Activated CD4-positive, alpha-beta memory T cell treated with anti-CD3 and anti-CD28 coated beads for 36 hours (primary cell): ENCODE measurements at places on chromosomes 11 and 22.

DNA sequence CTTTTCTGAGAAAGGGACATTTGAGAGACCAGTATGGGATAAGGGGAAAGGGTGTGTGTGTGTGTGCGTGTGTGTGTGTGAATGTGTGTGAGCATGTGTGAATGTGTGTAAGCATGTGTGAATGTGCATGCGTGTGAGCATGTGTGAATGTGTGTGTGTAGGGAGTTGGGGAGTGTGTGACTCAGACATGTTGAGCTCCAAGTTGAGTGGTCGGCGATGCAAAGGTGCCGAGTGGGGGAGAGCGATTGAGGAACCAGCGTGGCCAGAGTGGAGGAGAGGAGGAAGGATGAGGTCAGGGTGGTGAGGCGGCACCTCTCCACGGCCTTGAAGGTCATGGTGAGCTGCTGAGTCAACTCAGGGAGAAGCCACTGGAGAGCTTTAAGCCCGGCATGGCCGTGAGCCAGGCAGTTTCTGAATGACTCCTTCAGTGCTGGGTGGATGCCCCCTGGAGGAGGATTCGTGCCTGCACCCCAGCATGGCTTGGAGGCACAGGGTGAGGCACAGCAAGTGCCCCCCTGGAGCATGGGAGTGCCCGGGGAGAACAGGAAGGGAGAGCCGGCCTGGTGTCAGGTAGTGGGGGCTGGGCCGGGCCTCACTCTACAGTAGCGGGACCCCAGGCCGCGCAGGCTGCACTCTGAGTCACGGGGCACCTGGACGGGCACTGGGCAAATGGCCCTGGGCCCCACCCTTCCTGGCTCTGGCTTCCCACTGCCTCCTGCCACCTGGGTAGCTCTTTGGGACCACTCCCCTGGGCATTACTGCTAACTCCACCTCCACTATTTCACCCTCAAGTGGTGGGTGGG is 8.2 kb upstream of the CCDC88B start:
- DNase-seq, result peak; percentile 90

- no peak for DNase-seq
These were observed 43.4 kb upstream of the RAB1B start for GRCh38 chr11:66225066-66225465.

GRCh38 chr11:57978686-57979531 is 44.8 kb upstream of the OR9Q1 start:
- no peak for DNase-seq

GRCh38 chr11:35085531-35086165 is 53.3 kb upstream of the CD44 start:
- no peak for DNase-seq

GRCh38 chr22:31122196-31122531 is 602 bp upstream of the INPP5J start:
- DNase-seq, result no peak

- DNase-seq, result no peak
These were observed 986 bp upstream of the MUC5B start for GRCh38 chr11:1221848-1222311.

GRCh38 chr11:1158681-1159487 is 1.1 kb downstream of the MUC5AC start:
- peak; percentile 5 for DNase-seq

GRCh38 chr11:121889931-121890330 is 226.1 kb downstream of the BLID start:
- no peak for DNase-seq

GRCh38 chr22:38107692-38108515 is 2.6 kb downstream of the BAIAP2L2 start:
- no peak for DNase-seq

- peak; percentile 33 for DNase-seq
These were observed 943 bp downstream of the DUSP8 start for GRCh38 chr11:1570896-1571759.

- DNase-seq, result no peak
These were observed 19.8 kb upstream of the LRRC10B start for GRCh38 chr11:61488651-61489291.

- DNase-seq, result no peak
These were observed 14.5 kb upstream of the GAB2 start for GRCh38 chr11:78432058-78432515.

GRCh38 chr11:74019860-74020259 is 11.0 kb upstream of the UCP3 start:
- DNase-seq, result peak; percentile 91

DNA sequence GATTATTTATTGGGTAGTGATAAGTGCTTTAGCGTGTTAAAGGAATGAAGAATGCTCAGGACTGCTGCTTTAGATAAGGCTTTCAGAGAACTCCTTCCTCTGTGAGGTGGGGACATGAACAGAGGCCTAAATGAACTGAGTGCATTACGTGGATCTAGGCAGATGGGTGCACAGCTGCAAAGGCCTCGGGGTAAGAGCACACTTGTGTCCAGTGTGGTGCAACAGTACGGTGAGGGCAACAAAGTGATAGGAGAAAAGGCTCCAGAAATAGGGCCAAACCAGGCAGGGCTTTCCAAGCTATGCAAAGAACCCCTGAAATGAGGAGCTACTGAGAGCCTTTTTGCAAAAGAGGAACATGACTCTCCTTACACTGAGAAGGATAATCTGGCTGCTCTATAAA is 45.3 kb upstream of the ARHGAP32 start:
- no peak for DNase-seq

- no peak for DNase-seq
These were observed 26.9 kb downstream of the MACROD1 start for GRCh38 chr11:64139049-64139448.

- DNase-seq, result no peak
These were observed 192.6 kb upstream of the PITPNB start for GRCh38 chr22:28111501-28112189.

DNA sequence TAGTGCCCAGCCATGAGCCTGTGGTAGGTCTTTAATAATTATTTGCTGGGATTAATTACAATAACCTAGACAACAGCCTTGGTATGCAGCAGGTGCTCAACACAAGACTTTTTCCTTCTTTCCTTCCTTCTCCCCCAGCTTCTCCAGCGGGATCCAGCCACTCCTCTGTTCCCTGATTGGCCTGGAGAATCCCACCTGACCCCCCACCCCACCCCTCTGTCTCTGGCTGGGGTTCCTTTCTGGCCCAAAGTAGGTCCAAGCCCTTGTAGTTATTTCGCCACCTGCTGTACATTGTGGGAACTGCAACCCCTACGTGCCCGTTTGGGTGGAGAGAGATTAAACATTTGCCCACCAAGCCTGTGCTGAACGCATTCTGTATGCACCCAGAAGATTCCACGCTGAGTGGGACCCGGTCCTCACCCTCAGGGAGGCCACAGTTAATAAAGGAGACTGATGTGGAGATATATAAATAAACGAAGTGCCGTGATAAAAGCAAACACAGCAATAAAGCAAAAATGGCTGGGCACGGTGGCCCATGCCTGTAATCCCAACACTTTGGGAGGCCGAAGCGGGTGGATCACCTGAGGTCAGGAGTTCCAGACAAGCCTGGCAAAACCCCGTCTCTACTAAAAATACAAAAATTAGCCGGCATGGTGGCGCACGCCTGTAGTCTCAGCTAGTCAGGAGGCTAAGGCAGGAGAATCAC is 32.1 kb upstream of the DGKZ start:
- DNase-seq, result peak; percentile 83

DNA sequence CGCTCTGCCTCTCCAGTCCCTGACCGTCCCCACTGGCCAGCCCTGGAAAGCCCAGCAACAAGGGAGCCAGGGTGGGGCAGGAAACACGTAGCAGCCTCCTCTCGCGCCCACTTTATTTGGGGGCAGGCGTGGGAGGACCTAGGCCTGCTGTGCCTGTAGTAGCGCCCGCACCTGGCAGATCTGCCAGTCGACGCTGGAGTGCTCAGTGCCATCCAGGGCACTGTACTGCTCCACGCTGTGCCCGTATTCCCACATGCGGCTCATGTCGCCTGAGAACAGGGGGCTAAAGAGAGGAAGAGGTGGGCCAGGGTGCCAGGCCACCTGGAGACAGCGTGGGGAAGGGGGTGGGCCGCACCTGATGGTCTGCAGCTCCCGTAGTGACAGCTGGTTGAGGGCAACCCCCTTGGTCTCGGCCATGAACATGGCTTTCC is 17.0 kb upstream of the DRICH1 start:
- DNase-seq, result no peak

DNA sequence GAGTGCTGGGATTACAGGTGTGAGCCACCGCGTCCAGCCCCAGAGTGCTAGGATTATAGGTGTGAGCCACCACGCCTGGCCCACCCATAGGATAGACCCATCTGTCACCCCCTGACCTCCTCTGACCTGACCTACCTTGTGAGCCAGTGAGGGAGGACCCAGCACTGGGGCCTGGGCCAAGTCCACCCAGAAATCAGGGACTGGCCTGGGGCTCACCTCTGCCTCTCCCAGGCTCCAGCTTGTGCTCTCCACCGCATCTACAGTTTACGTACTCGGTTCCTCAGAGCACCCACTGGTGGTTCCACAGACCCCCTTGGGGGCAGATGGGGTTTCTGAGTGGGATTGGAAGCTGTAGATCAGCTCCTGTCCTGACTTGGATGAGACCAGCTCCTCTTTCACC is 6.4 kb downstream of the SLC29A2 start:
- DNase-seq, result no peak

DNA sequence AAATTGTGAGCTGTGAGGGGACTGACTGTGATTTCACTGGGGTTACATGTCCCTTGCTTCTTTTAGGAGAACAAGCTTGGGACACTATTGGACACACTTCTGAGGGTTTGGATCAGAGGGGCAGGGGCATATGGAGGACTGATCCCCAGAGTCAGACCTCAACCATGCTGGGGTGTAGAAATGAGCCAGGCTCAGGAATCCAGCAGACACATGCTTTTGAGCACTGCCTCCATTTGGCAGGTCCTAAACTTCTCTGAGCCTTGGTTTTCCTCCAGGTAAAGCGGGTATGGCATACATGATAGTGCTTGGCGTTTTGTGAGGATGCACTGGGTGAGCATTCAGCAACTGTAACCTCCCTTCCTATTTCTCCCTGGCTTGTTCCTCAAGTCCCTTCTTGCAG is 74.7 kb downstream of the ADAMTS15 start:
- no peak for DNase-seq

DNA sequence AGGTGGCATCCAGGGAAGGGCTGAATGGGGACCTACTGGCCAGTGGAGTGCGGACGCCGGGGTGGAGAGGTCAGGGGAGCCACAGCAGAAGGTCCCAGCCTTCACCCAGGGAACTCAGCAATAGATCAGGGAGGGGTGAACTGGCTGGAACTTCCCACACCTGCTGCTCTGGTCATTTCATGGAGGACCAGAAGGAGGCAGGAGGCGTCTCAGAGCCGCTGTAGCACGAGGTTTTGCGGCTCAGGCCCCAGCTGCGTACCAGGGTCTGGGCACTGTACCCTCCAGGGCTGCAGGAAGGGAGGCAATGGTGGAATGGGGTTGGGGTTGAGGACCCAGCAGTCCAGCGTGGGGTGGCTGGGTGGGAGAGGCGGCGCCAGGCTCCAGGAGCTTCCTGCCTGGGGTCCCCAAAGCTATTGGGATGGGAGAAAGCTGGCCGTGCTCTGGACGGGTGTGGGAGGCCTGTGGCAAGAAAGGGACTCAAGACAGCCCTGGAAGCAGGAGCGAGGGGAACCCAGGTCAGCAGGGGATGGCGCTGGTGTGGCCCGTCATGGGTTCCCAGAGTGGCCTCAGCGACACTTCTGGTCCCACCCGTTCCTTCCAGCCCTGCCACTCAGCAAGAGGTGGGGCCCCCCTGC is 20.2 kb upstream of the BRSK2 start:
- DNase-seq, result no peak

DNA sequence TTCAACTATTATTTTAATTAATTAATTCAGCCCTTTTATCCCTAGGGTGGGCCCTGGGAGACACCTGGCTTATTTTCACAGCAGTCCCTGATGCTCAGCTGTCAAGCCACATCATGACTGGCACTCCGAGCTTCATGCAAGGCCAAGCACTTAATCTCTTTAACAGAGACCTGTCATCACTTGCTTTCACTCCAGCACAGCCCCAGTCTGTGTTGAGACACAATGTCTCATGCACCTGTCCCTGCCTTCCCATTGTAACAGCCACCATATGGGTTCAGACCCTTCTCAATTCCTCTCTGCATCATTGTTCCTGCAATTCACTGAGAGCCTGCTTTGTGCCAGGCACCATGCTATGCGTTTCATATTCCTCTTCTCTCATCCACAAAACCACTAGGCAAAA is 222.2 kb upstream of the TENM4 start:
- DNase-seq, result no peak

- no peak for DNase-seq
These were observed 15.5 kb upstream of the RAPSN start for GRCh38 chr11:47464483-47464882.

DNA sequence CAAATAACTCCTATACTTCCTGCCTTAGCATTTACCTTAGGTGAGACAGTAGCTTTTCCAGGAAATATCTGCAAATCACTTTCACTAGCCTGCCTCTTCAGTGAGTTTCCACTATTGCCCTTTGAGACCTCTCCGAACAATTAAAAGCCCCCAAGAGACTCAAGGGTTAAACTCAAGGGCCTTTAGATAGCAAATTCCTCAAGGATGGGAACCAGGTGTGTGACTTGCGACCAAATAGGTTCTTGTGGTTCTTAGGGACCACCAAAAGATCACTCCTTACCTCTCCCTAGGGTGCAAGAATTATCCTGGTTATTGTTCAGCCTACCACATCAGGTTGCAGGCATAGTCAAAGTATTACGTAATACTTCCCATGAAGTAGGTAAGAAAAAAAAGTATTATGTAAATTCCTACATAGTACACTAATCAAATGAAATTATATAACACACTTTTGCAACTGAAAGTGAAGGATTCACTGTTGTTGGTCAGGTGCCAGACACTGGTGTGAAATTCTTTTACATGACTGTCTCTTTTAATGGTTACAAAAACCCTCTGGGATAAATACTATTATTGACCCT is 1.4 kb upstream of the RDX start:
- no peak for DNase-seq

- DNase-seq, result no peak
These were observed 101.3 kb downstream of the RELT start for GRCh38 chr11:73477518-73477917.

DNA sequence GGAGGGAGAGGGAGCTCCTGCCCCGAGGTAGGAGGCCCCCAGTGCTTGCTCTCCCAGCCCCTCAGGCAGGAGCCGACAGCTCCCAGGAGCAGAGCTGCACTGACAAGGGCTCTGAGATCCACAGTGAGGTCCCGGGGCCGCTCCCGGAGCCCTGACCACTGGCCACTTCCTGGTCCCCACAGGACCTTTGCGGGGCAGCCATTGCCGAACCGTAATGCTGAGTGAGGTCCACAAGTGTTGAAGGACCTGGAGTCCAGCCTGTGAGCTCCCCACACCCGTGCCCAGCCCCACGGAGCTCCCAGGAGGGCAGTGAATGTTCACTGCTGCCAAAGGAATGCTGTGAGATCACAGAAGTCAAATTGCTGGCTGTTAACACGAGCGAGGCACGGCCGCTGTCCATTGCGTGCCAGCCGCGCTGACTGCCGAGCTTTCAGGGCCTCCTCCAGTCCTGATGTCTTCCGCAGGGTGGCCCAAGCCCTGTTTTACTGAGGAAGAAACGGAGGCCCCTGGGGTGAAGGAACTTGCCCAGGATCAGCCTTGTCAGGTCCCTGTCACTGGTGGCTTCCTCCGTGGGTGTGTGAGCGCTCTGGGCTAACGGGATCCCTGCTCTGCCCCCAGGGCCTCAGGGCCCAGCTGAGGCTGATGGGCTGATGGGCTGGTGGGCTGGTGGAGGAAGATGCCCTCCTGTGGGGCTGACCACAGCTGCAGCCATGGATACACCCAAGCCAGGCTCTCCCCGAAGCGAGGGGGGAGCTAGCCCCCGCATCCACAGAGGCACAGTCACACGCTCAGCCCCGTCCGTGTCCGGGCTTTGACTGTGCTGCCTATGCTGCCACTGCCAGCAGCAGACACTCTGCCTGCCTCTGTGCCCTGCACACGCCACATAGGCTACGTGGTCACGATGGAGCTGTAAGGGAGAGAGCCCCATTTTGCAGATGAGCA is 70.8 kb downstream of the WNT7B start:
- DNase-seq, result no peak
